Colonic mucosa (tissue), 4 donors: ENCODE measurements at places on chromosomes 6 and 20.

DNA sequence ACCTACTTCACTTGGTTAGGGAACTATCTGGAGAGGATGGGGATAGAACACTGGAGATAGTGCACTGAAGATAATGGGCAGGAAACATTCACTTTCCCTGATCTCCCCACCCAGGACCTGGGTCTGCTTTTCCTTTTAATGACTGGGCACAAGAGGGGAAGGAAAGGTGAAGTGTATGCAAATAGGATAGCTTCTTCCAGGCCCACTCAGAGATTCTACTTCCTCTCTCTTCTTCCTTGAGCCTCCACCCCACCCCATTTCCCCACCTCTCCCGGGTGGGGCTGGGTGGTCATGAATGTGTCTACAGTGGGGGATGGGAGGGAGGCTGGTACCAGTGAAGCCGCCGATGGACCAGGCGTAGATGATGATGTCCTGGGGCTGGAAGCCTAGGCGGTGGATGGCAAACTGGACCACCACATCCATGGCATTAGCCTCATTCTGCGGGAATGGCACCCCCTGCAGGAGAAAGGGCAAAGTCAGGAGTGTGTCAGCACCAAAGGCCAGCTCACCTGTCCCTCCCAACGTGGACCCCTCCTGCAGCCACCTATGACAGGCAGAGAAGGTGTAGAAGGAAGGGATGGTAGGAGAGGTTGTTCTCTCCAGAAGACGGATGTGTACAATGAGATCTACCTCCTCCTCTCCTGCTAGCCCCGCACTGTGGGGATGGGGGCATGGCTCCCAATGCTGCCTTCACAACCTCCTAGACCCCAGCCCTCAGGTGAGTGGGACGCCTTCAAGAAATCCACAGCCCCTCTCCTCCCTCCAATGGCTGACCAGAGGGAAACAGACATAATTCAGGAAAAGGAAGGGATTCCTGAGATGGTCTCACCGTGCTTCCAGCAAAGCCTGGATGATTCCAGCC is 8.6 kb upstream of the LY6G5C start:
- no peak for DNase-seq

- peak; percentile 26 for DNase-seq
These were observed 822 bp downstream of the ELOVL4 start for GRCh38 chr6:79946272-79947190.

DNA sequence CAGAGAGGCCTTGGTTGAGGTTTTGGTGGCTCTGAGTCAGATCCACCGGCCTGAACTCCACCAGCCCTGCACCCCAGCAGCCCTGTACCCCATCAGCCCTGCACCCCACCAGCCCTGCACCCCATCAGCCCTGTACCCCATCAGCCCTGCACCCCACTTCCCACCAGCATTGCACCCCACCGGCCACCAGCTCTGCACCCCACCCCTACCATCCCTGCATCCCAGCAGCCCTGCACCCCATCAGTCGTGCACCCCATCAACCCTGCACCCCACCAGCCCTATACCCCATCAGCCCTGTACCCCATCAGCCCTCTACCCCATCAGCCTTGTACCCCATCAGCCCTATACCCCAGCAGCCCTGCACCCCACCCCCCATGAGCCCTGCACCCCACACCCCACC is 14.3 kb upstream of the CHRNA4 start:
- no peak for DNase-seq

GRCh38 chr6:132257561-132257960 is 143.7 kb downstream of the MOXD1 start:
- no peak for DNase-seq

GRCh38 chr6:137136065-137136464 is 37.4 kb downstream of the IL22RA2 start:
- DNase-seq: no peak

- DNase-seq: no peak
These were observed 367 bp downstream of the C6orf62 start for GRCh38 chr6:24718449-24719124.

DNA sequence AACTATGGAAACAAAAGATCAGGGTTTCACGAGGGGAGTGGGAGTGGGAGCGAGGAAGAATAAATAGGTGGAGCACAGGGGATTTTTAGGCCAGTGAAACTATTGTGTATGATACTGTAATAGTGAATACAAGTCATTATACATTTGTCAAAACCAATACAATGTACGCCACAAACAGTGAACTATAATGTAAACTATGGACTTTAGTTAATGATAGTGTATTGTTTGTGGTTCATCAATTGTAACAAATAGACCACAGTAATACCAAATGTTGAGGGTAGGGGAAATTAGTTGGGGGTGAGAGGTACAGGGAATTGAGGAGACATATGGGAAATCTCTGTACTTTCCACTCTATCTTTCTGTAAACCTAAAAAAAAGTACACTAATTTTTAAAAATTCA is 218.4 kb downstream of the FRK start:
- no peak for DNase-seq

- DNase-seq: no peak
These were observed 104.7 kb upstream of the TMEM170B start for GRCh38 chr6:11432713-11433450.

- no peak for DNase-seq
These were observed 35.1 kb downstream of the MYH7B start for GRCh38 chr20:34990661-34991214.

GRCh38 chr20:13778827-13779226 is 5.9 kb downstream of the ESF1 start:
- DNase-seq: no peak

DNA sequence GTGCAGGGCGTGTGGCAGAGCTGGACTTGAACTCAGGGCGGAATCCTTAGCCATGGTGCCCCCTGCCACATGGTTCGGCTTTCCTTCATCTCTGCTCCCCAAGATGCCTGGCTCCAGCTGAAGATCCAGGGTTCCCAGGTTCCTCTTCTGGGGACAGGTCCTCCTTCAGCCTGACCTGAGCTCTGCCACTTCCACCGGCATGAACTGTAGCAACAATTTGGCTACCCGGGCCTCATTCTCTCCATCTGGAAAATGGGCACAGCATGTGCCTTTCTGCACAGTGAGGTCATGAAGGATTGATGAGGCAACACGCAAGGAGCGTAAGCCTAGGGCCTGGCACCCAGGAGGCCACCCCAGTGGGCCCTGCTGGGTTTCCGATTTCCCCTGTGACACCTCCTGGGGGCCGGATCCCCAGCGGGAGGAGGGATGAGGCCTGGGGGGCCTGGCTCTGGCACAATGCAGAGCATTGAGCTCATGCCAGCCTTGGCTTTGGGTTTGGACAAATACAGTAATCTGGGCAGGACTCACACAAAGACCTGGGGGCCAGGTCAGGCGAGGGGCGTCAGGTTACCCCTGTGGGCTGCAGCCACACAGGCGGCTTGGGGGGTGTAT is 74.0 kb downstream of the CEBPB start:
- DNase-seq: no peak

GRCh38 chr6:108027056-108027455 is 47.5 kb downstream of the OSTM1 start:
- no peak for DNase-seq

DNA sequence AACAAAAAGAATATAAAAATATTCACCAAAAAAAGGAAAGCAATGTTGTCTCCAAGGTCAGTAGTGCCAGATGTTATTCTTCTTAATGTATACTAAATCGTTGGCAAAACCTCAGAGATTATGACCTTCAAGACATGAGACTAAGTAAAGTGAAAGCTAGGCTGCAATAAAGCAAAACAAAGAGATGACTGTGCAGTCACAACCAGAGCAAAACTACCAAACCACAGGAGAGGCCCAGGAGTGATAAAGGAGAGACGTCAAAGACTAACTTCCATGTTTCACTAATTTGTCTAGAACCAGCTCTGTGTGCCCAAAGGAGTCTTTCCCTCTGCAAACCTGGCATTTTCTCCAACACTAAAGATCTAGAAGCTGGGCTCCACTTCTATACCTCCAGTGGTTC is 155.9 kb upstream of the POU3F2 start:
- no peak for DNase-seq

DNA sequence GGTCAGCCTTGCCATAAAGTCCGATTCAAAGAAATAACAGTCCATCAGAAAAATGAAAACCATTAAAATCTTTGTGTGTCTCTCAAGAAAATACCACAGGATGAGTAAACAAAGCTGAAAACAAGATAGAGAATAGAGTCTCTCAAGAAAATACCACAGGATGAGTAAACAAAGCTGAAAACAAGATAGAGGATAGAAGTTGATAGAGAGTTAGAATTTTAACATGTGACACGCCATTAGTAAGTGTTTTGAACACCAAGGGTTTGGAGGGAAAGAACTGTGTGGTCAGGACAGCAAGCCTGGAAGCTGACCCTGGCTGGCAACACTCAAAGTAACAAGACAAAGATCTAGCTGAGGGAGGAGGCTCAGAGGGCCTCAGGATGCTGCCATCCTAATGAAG is 43.9 kb upstream of the PRND start:
- DNase-seq: no peak

DNA sequence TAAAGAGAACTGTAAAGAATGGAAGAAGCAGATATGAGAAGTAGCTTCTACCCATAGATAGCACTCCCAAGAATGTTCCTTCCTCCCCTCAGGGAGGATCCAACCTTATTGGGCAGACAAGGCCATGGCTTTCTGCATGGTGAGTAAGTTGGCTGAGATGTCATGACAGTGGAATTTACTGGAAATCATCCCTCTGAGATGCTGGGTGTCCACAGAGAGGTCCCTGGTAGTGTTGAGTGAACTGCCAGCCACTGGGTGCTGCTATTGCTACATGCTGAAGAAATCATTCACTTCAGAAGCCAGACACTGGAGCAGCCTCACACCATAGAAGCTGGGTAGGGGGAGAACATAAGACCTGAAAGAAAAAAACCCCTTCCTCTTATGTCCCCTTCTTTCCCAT is 46.4 kb upstream of the FERMT1 start:
- DNase-seq: no peak

- no peak for DNase-seq
These were observed 34.9 kb downstream of the KLHL31 start for GRCh38 chr6:53630533-53631226.

GRCh38 chr6:130421585-130421984 is 55.8 kb downstream of the TMEM200A start:
- DNase-seq: no peak

DNA sequence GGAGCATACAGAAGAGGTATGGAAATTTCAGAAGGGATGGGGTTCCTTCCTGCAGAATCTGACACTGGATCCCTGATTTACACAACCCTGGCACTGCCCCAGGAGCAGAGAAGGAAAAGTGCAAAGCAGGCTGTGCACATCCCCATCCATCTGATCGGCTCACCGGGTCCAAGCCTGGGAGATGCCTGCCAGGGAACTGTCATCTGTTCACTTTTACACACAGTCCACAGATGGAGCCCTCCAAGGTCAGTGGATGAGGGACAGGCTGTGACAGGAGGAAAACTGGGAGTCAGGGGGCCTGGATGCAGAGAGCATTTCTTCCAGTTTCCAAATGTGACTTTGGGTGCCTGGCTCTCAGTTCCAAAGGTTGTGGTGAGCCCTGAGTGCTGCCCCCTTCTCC is 11.0 kb upstream of the SYNDIG1 start:
- DNase-seq: no peak
